ENCODE measurements at places on chromosomes 13 and 19.

GRCh38 chr13:46552889-46553520 lies at the start of gene LRCH1:
LRCH1 (plus strand) TSS chr13:46553170; CDS start chr13:46553397, 227 bp downstream.
- DNase-seq, result peak; percentile 96

DNA sequence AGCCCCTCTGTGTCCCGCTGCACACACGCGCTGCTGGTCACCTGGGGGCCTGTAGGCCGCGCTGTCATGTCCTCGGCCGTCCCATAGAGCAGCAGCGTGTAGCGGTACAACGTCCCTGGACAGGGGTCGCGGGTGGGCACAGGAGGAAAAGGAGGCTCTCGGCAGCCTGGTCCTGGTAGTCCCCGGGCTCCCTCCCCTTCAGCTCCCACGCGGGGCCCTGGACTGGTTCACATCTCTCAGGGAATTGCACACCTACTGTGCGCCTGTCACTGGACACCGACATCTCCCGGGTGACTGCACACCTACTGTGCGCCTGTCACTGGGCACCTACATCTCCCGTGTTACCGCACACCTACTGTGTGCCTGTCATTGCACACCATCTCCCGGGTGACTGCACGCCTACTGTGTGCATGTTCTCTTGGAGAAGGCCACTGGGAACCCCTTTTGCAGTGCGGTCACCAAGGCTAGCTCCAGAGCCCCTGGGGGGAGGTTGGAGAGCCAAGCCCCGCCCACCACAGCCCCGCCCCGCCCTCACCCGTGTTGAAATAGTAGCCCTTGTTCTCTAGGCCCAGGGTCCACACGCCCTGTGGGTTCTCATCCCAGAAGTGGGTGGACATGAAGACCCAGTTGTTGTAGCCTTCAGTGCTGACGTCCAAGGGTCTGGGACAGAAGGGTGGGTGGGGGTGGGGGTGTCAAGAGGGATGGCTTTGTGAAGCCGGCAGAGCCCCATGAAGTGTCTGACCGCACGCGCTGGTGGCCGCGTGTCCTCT lies 3.5 kb upstream of the C19orf25 start:
- no peak for DNase-seq

DNA sequence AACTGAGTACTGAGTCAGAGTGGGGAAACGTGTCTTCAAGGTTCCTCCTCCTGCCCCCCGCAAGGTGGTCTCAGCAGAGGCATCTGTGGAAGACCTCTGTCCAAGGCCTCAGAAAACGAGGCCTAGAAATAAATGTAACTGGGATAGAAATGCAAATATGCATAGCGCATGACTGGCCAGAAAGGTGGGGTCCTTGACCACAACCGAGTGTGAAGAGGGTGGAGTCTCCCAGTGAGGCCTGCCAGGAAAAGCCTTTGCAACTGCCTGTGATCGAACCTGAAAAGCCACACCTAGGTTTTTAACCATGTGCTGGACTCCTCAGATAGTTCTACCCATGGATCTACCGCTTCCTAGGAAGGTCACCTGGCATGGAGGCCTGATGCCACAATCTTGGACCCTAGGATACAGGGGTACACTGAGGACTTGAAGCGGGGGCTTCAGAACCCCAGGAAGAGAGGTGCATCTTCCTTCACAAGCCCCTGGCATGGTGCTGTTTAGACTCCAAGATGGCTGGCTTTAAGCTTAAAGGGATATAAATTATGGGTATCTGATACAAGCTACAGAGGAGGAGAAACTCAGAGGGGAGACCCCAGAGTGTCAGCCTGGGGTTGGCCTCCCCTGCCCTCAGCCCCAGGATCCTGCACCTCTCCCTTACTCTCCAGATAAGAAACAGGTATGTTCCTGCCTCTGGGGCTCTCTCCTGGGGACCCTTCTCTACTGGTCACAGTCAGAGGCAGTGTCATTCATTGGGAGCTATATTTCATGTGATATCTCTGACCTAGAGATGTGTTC lies 18.3 kb upstream of the SIGLEC6 start:
- DNase-seq, result peak; percentile 2

GRCh38 chr13:109790086-109790485 lies 3.7 kb upstream of the IRS2 start:
- no peak for DNase-seq

GRCh38 chr13:109577191-109577700 lies 209.1 kb downstream of the IRS2 start:
- DNase-seq, result no peak

DNA sequence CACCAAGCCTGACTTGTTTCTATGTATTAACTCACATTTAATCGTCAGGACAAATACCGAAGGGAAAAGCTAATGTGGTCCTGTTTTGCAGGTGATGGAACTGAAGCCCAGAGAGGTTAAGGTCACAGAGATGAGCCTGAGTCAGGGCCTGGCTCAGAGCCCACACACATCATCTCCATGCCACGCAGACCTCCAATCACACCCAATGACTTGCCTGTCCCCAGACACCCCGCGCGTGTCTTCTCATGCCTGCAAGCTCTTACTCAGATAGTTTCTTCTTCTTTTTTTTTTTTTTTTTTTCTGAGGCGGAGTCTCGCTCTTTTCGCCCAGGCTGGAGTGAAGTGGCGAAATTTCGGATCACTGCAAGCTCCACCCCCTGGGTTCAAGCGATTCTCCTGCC lies 16.4 kb downstream of the SIX5 start:
- no peak for DNase-seq

DNA sequence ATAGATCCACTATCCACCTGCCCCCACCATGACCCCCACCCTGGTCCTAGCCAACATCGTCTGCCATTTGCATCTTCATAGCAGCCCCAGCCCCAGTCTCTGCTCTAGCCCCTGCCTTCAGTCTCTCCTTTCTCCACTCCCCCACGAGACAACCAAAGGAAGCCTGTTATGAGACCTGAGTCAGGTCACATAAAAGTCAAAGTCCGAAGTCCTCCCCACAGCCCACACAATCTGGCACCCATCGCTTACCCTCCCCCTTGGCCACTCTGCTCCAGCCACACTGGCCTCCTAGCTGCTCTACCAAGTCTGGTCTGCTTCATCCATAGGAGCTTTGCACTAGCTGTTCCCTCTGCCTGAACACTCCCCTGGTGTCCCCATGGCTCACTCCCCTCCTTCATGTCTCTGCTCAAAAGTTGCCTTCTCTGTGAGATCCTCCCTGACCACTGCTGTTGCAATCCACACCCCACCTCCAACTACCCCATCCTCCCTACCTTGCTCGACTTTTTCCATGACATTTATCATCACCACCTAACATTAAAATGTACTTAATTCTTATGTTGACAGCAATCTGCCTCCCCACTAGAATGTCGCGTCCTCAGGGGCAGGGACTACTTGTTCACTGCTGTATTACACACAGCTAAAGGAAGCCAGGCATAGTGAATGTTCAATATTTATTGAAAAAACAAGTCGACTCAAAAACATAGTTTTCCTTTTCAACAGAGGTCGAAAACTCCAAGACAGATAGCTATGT lies 1.2 kb upstream of the PLEKHG2 start:
- DNase-seq, result no peak

- DNase-seq, result peak; percentile 24
Observed at GRCh38 chr19:45472563-45473366, 5.0 kb downstream of the FOSB start.

GRCh38 chr13:105918842-105919741 lies 616.4 kb downstream of the EFNB2 start:
- peak; percentile 16 for DNase-seq

GRCh38 chr19:10896851-10897526 lies 25.6 kb downstream of the CARM1 start:
- DNase-seq, result no peak

- peak; percentile 36 for DNase-seq
Observed at GRCh38 chr13:30846311-30846710, 59.8 kb upstream of the MEDAG start.

DNA sequence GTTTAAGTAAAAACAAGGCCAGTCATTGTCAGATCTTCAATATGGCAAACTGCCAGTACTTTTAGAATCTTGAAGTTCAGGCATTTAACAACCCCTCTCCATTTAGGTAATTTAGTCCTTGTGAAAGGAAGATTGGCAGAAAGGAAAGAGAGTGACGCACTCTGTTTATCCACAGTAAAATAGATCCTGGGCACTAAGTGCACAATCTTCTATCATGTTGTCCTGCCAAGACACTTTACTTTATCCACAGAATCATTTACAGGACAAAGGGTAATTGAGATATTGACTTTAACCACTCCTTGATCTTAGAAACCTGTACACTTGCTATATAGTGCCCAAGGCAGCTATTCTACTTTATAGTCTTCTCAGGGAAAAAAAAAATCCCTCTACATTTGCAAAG lies 786.4 kb upstream of the SLITRK1 start:
- DNase-seq, result no peak

GRCh38 chr13:36914648-36915047 lies 5.4 kb downstream of the SMAD9 start:
- DNase-seq, result no peak

GRCh38 chr13:107765724-107766401 lies 449.5 kb downstream of the LIG4 start:
- DNase-seq, result no peak

GRCh38 chr13:114088863-114089262 lies 43.6 kb downstream of the RASA3 start:
- no peak for DNase-seq

- no peak for DNase-seq
Observed at GRCh38 chr19:45705115-45705514, 12.6 kb downstream of the QPCTL start.

GRCh38 chr13:44755872-44756271 lies 179.7 kb upstream of the TSC22D1 start:
- DNase-seq, result peak; percentile 41

GRCh38 chr19:38308006-38308766 lies 4.1 kb downstream of the C19orf33 start:
- no peak for DNase-seq

GRCh38 chr13:99361197-99361596 lies 54.0 kb upstream of the GPR183 start:
- no peak for DNase-seq

- DNase-seq, result no peak
Observed at GRCh38 chr19:7383284-7383683, 34.5 kb downstream of the ARHGEF18 start.

DNA sequence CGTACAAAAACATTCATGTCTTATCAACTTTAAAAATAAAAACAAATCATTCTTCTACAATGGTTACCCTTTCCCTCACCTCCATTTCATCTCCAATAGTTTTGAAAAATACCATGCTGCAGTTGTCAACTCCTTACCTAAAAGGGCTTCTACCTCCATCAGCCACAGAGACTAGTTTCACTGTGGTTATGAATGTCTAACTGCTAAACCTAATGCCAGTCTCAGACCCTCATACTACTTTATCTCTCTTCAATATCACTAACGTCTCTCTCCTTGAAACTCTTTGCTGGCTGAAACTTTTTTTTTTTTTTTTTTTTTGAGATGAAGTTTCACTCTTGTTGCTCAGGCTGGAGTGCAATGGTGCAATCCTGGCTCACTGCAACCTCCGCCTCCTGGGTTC lies 27.1 kb downstream of the LNX2 start:
- no peak for DNase-seq

DNA sequence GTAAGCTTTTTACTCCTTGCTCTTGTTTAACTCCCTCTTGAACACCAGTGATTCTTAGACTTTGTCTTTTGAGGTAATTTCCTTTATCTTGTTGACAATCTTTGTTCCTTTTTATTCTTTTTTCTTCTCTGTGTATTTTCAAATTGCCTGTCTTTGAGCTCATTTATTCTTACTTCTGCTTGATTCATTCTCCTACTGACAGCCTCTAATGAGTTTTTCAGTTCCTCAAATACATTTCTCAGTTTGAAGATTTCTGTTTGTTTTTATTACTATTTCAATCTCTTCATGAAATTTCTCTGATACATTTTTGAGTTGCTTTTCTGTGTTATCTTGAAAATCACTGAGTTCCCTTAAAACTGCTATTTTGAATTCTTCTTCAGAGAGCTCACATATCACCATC lies 154.1 kb downstream of the ATP8A2 start:
- DNase-seq, result no peak

DNA sequence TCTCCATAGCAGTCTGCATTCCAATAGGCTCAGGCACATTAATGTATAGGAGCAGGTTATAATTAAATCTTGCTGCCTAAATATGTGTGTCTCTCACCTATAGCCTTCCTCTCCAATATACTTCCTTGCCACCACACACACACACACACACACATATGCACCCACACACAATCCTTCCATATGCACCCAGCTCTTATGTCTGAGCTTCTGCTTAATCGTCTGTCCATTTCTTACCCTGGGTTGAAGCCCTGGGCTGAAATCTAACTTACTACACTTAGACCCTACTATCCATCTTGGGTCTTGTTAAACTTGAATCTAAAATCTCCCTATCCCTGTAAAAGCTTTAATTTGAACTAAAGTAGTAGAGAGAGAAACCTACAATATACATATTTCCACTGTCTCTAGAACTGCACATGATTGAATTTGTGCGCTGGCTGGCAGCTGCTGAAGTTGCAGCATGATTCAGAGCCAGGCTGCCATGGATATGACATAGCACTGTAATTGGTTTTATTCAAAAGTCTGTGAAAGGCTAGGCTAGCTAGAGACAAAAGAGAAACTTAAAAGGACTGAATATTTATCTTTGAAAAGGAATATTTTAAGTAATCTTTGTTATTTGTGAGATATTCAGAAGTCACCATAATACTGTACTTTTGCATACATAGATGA lies 25.7 kb upstream of the FREM2 start:
- DNase-seq, result no peak

DNA sequence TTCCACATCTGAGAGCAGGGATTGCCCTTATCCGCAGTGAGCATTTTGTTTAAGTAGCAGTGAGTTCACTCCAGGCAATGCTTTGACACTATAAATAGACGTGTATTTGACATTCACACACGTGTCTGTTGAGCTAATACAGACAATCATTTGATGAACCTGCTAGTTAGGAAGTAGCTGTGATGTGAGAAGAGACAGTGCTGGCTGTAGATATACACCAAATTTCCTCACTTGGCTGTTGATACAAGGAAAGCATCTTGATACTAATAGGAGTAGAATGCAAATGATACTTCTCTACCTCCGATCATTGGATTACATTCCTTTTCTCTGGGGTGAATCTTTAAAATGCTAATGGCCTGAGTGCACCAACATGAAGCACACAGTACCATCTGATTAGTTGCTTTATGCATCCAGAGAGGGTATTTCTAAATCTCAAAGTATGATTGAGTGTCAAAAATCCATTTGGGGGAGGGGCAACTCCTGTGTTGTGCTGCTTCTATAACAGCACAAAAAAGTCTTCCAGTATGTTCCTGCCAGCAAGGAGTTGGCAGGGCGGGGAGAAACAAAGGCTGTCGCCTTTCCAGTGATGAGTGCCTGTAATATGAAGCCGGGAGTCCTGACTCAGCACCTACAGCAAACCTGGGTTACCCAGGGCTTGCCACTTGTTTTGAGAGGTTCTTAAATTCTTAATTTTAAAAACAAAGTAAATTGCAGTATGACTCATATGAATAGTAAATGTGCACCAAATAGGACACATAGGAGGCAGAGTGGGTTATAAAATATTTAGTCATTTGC lies 7.0 kb downstream of the CUL4A start:
- peak; percentile 67 for DNase-seq

DNA sequence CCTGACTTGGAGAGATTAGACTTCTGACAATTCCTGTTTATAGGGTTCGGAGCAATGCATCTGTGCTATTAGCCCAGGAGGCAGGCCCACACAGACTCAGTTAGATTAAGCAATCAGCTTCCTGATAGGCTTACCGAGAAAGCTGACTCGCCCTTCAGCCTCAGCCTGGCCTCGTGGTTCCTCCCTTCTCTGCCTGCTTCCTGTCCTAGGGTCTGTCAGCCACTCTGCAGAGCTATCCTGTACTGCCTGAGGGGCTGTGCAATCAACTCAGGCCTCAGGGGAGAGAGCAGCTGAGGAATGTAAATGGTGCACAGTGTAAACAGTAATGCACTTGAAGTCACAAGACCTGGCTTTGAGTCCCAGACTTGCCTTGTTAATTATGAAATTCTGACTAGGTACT lies 30.7 kb downstream of the HTR2A start:
- DNase-seq, result peak; percentile 47

GRCh38 chr19:45162608-45163143 lies 1.9 kb upstream of the NKPD1 start:
- DNase-seq, result no peak
